ENCODE measurements at places on chromosomes 5 and 9. TPM values are rescaled to one million over a fixed set of nuclear protein-coding genes. Genes with fewer than 3 reads are reported as not detected.
A peak's percentile ranks its signal among the peaks of the same experiment; 100 is the strongest.

FOXD4L4 gene
- 0.41 TPM for total RNA-seq

PPIC gene
- 2.9 TPM for total RNA-seq

GRIN3A gene
- total RNA-seq = 9.4 TPM

C1QTNF3 gene
- total RNA-seq = 12.6 TPM

PTGER4 gene
- 1.6 TPM for total RNA-seq

DNA sequence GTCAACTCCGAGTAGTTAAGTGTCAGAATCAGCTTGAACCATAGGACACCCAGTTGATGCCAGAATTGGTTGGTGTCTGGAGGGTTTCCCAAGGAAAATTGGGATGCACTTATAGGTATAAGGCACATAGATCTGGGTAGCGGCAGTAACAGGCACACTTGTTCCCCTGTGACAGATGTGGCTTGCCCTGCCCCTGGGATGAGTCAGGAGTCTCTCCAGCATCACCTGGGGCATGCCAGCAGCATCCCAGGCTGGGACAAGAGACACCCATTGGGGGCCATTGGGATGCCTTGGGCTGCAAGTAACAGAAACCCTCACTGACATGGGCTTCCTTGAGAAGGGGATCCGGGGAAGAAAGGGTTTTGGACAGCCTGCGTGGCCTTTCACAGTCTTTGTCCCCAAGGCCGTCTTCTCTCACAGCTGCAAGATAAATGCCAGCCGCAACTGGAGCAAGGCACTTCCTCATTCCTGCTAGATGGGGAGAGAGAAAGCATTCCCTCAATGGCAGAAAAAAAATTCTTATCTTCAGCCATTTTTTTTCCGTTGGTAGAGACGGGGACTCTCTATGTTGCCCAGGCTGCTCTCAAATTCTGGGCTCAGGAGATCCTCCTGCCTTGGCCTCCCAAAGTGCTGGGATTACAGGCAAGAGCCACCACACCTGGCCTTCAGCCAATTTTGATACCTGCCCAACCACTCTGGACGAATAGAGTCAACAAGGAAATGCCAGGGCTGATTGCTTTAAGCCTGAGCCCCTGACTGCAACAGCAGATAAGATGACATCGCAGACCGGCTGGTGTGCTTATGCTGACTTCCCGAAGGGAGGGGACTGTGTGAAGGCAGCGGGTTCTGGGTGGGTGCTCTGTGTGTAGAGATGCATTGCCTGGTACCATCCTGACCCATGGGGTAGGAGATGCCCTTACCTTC is 13.3 kb upstream of the RNF130 start:
- DNase-seq = no peak

GRCh38 chr9:77588271-77588937 is 59.7 kb downstream of the GNA14 start:
- no peak for DNase-seq

- no peak for DNase-seq
Observed at GRCh38 chr9:1995084-1995483, 20.1 kb upstream of the SMARCA2 start.

GRCh38 chr5:121038438-121038837 is 574.3 kb downstream of the PRR16 start:
- DNase-seq = no peak

DNA sequence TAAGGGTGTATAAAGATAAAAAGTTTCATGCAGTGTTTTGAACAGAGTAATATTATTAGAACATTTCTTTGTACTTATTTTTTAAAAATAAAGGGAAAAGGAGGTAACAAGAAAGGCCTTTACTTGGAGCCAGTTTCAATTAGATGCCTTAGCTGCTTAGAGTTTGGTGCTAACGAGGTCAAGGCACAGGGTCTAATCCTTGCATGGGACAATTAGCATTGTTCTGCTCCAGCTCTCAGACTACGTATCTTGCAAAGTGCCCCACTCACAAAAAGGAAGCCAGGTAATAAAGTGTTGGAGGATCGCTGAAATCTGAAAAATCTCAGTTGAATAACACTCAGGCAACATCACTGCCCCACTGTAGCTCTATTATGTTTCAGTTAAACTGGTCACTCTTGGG is 2011.3 kb downstream of the EFNA5 start:
- no peak for DNase-seq

- DNase-seq = no peak
Observed at GRCh38 chr9:86749894-86750255, 197.4 kb downstream of the GAS1 start.

DNA sequence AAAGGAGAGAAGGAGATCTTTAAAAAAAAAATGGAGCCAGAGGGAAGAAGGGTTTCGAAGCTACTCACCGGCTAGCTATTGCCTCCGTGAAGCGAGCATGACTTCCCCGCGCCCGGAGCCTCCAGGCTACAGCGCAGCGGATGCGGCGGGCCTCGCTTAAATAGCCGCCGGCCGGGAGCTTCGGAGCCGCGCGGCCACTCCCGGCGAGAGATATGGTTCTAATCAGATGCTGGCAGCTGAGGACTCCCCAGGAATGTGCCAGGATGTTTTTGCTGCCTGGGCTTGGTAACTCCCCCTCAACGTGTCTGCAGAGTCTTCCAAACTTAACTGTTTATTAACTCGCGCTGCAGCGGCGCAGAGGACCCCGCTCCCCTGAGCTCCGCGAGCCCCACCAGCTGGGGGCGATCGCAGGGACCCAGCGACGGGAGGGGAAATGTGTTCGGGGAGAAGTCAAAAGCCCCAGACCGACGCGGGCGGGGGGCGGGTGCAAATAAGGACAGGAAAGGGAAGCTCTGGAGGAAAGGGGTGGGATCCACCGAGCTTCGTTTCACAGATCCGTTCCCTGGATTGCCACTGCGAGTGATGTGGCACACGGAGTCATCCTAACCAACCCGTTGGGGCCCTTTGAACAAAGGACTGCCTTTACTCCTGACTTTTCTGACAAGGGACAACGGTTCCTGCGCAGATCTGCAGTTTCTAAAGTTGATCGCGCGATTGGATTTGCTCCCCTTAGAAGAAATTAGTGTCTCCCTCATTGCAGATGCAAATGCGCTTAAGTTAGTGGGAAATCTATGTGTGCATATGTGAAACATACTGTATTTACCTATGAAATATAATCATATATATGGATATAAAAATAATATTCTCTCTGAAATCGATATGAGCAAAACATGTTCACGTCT is at the start of gene DAB2:
Gene DAB2 (minus strand): TSS at position 245 of the 902 bp plus-strand sequence. CDS start 30,660 bp downstream, outside the sequence.
- DNase-seq = peak; percentile 22

DNA sequence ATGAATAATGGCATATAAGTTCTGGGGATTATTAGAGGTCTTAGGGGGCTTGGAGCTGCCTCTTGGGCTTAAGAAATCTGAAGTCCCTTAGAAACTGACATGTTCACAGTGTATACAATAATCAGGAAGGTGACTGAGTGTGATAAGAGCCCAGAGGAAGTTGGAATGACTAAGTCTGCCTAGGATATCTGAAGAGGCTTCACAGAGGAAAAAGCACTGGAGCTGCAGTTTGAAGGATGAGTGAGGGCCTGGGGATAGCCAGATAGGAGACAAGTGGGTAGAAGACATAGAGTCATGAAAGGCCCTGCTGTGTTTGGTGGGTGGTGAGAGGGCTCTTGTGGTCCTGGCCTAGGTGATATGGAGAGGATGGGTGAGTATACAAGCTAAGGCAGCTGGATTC is 8.8 kb downstream of the NEUROG1 start:
- DNase-seq = no peak

GRCh38 chr5:179266291-179267070 is 78.8 kb downstream of the ADAMTS2 start:
- DNase-seq = no peak

- DNase-seq = no peak
Observed at GRCh38 chr9:130736834-130737233, 43.3 kb downstream of the EXOSC2 start.

DNA sequence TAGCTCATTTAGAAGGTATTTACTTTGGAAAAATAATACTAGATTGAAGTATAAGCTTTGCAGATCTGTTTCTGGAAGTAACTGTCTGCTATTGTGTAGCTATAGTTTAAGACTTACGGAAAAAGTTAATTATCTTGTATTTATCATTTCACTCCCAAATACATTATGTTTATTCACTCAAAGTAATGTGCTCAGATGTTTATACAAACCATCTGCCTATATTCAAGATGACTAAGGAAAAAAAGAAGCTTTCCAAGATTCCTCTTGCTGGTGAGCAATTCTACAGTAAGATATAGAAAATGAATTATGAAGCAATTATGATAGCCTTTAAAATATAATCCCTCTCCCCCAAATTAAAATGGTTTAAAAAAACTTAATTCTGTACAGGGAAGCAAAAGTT is 137.9 kb downstream of the KIAA0825 start:
- no peak for DNase-seq

GRCh38 chr5:180140571-180140970 is 68.4 kb downstream of the RASGEF1C start:
- no peak for DNase-seq

DNA sequence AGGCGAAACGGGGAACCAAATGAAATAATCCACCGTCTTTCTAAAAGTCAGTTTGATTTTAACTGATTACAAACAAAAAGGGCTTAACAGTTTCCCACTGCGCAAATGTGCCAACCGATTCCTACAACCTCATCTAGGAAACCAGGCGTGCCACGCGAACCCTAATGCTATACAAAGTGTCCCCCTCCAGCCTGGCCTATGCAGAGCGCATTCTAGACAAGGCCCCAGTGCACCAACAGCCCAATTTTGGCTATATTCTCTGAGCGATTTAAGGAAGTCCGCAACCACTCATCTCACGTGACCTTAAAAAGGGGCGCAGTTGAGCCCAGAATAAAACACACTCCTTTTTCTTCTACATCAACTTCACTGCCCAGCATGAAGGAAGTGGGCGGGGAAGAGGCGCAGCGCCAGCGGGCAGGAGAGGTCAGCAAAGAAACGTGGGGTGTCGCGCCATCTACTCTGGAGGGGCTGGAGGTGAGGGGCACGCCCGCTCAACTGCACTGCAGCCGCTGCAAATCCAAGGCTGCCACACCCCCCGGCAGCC is 779 bp downstream of the FAM13B start:
- DNase-seq = peak; percentile 41

DNA sequence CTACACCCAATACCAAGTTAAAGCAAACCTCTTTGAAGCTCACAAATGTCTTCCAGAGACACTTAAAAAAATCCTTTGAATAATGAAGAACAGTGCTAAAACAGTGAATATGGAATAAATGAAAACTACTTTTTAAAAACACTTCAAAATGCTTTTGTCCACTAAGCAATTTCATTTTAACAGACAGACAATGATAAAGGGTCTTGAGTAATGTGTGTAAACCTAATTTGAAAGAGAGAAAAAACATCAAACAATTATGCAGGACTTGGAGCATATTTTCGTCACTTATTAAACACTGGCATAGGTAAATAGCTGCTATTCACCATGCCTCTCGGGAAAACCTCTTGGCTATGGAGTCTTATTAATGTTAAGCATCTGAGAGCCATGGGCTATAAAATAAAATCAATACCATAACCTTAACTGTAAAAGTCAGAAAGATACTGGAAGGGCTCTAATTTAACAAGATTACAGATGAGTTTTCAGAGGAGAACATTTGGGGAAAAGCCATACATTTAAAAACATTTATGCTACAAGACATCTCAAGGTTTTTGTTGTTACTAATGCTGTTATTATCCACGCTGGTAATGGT is 177.8 kb downstream of the NFIB start:
- no peak for DNase-seq

DNA sequence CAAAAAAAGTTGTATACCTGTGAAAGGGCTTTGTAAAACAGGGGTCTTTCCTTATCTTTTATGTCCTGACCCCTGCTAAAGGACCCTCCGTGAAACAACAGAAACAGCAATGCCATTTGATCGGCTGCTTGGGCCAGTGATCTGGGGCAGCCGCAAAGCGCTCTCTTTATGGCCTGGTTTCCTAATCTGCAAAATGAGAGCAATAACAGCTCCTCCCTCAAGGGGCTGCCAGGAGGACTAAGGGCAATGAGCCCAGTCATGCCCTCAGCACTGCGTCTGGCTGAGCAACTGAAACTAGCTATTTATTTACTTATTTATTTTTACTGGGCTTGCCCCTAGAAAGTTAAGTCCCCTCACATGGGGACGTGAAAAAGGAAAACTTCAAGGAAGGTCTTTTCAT is 18.3 kb downstream of the CMBL start:
- no peak for DNase-seq

- DNase-seq = no peak
Observed at GRCh38 chr9:27590651-27591050, 17.4 kb upstream of the C9orf72 start.

DNA sequence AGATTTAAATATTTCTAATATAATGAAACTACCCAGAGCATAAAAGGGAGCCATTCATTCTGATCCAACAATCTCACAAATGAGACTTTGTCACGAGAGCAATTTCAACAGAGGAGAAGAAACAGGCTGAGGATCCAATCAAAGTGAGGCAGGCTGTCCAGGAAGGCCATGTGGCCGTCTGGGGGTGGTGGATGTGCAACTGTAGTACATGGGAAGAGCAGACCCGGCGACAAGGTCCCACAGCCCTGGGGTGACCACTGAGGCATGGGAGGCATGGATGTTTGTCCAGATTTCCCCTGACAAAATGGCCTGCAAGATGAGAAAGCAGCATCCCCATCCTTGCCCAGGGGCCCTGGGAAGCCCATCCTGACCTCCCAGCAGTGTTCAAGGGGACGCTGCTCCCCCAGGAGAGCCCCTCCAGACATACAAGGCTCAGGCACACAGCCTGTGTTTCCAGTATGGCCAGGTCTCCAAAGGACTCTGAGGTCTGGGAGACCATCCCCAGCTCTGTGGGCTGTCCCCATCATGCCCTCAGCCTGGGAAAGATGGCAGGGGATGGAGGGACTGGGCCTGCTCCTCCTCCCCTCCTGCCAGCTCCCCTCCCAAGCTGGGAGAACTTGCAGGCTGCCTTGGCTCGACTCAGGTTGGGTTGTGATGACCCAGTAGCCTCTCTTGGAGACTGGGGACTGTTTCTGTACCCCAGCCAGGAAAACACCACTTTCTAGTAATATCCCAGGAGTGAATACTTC is 27.5 kb upstream of the FCN2 start:
- DNase-seq = no peak

- DNase-seq = no peak
Observed at GRCh38 chr9:114386886-114387679, 699 bp downstream of the AKNA start.

DNA sequence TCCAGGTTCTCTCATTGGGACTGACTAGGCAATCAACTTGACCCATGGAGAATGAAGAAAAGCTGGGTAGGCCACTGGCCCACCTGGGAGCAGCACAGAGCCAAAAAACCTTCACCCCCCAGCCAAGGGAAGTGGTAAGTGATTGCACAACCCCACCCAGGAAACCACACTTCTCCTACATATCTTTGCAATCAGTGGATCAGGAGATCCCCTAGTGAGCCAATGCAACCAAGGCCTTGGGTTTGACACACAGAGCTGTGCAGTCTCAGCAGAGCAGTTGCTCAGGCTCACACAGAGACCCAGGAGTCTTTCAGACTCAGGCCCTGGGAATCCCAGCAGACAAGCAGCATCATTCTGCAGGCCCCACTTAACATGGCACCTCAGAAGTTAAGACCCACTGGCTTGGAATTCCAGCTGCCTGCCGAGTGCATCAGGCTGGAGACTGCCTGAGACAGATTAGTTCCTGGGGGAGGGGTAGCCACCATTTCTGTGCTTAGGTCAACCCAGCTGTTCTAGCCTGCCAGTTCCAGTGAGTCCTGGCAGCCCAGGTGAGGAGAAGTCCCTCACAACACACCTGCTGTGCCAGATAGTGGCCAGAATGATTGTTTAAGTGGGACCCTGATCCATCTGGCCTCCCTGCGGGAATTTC is 136.4 kb downstream of the SAXO1 start:
- no peak for DNase-seq

Data from frontal cortex (tissue), 4 donors.